CD4-positive, alpha-beta T cell treated with Interleukin-1 beta for 1 hour (primary cell): ENCODE measurements at places on chromosomes 4 and X.

DNA sequence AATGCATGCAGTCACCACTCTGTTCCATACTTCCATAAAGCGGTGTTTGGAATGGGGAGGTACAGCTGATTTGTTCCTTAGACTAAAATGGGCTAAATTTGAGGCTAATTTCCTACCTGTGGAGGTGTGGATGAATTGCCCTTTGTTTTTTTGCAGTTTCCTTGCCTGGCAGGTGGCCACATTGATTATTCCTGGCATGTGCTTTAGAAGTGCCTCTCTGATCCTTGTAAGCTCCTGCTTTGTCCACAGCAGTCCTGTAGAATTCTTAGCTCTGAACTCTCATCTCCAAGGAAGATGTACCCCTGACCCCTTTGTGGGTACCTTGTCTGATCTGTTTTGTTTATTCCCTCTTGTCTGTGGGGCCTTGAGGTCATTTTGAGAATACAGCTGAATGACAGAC is 136.8 kb downstream of the ADGRL3 start:
- no peak for DNase-seq

- no peak for DNase-seq
These were observed 262.8 kb downstream of the DKK2 start for GRCh38 chr4:106773076-106773905.

DNA sequence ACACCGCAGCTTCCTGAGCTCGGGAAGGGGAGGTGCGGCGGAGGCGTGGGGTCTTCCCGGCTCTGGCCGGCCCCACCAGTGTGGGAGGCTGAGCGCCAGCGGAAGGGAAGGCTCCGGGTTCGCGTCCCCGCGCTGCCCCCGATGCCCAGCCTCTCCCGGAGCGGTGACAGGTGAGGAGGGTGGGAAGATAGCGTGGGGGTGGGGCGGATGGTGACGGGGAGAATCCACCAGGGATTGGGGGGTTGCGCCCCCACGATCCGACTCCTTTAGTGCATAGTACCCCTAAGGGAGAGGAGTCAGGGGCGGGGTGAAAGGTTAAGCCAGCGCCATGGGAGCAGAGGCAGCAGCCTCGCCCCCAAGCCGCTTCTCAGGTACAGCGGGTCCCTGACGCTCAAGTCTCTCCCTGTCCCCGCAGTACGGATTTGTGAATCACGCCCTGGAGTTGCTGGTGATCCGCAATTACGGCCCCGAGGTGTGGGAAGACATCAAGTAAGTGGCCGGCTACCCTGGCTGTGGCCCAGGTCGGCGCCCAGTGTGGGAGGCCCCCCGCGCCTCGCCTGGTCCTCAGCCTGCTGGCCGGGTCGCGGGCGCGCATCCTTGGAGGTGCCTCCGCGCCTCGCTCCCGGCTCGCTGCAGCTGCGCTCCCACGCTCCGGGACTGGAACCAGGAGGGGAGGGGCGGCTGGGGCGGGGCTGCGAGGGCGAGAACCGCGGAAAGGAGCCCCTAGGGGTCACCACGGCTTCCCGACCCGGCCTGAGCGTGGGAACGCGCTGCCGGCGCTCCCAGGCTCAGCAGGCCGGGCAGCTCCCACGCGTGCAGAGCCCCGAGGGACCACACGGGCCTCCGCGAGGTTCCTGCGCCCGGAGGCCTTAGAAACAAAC is 791 bp downstream of the GUCY1B1 start:
- no peak for DNase-seq

- DNase-seq = no peak
These were observed 189.5 kb upstream of the GPC4 start for GRCh38 chrX:133604801-133605200.

GRCh38 chr4:152294765-152295164 is 241.1 kb downstream of the FBXW7 start:
- no peak for DNase-seq

GRCh38 chr4:43993196-43993902 is 455.3 kb downstream of the KCTD8 start:
- DNase-seq = no peak

DNA sequence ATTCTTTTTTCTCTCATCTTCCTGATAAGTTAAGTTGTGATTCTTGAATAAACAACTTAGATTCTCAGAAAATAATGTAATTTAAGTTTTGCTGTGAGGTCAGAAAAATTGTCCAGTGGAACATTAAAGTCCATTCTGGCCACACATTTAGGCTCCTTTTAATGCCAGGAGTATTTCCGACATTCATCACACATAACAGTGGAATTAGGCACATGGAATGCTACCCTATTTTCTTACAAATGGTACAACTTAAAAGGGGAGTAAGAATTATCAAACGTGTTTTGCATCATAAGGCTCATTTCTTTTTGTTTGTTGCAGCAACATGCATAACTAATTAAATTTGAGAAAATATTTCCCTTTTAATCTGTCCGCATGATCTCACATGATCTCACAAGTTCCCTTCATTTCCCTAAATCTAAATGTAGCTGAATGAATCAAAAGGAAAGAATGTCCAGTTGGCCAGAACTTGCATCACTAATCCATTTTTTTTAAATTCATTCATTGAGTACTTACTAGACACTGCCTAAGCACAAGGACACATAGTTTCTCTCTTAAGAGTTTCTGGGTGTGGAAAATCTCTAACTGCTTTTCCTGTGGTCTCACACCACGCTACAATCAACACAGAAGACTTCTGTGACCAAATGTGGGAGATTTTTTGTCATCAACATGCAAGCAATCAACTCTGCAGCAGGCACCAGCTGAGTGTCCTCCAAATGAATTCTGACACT is 22.0 kb downstream of the SPARCL1 start:
- no peak for DNase-seq
